Activated CD4-positive, alpha-beta T cell treated with anti-CD3 and anti-CD28 coated beads for 24 hours (primary cell): ENCODE measurements at places on chromosomes 2 and 18.

DNA sequence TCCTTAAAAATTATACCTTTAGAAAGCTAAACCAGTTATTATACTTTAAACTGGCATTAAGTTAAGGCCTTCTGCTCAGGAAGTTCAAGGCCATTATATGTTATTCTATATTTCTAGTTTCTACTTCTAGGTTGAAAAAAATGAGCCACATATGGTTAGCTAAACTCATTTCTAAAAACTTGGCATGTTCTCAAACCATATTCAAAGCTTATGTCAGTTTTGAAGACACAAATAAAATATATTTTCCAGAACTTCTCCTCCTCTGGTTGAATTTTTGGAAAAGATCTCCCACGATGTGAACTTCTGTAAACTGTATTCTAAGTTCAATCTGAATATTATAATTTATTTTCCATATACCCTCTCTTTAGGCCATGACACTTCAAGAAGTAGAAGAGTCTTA lies 103.5 kb downstream of the NYAP2 start:
- no peak for DNase-seq

GRCh38 chr2:127737892-127738291 lies 36.6 kb downstream of the SFT2D3 start:
- no peak for DNase-seq

GRCh38 chr2:20571644-20572215 lies 79.2 kb downstream of the HS1BP3 start:
- DNase-seq, result no peak

DNA sequence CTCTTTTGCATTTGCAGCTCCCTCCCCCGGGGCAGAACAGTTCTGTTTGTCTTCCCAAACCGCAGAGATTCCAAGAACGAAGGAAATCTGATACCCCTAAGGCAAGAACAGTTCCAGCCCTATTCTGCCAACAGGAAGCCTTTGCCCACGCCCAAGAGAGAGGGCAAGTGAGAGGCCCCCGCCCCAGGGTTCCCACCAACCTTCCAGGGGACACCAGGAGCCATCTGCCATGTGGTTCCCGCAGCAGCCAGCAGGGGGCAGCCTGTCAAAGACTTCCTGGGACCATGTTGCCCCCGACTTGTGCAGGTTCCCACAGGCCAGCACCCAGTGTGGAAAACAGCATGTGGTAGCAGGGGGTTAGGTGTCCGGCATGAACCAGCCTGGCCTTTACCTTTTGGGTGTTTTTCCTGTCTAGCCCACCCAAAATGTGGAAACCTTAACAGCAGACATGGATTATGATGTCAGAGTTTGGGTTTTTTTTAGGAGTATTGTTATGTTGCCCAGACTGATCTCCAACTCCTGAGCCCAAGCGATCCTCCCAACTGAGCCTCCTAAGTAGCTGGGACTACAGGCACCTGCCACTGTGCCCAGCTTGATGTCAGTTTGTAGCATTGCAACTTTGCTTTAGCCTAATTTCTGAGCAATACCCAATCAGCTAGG lies 21.7 kb upstream of the EFHD1 start:
- peak; percentile 70 for DNase-seq

DNA sequence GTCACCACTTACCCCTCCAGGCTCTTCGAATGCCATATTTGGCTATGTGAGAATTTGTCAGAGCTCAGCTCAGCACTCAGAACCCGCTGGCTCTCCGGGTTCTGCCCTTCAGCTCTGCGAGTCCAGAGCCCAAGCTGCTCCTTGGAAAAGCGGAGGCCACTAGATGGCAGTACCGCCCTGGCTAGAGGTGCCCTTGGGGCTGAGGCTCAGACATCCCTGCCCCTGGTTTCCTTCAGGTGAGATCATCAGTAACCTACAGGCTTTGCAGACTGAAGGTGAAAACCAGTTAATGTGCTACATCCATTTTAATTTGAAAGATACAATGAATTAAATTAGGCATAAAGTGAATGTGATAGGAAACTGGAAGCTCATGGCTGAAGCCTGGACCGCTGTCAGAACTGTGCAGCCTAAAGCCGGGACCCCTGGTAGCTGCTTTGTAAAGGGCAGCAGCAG lies 285.6 kb downstream of the AGAP1 start:
- peak; percentile 39 for DNase-seq

GRCh38 chr2:72142570-72143440 lies 4.9 kb downstream of the CYP26B1 start:
- DNase-seq, result no peak

- DNase-seq, result no peak
Observed at GRCh38 chr2:187546762-187547333, 7.4 kb downstream of the TFPI start.

- DNase-seq, result no peak
Observed at GRCh38 chr2:47808614-47809013, 25.7 kb downstream of the MSH6 start.

- DNase-seq, result no peak
Observed at GRCh38 chr2:45382744-45383143, 228.3 kb downstream of the SRBD1 start.

GRCh38 chr2:223166983-223167650 lies 115.1 kb downstream of the KCNE4 start:
- no peak for DNase-seq

- DNase-seq, result no peak
Observed at GRCh38 chr18:57775937-57776336, 27.2 kb downstream of the ATP8B1 start.

- DNase-seq, result no peak
Observed at GRCh38 chr2:212770240-212770639, 231.6 kb upstream of the ERBB4 start.

GRCh38 chr2:101277111-101277510 lies 24.4 kb downstream of the CNOT11 start:
- DNase-seq, result no peak

DNA sequence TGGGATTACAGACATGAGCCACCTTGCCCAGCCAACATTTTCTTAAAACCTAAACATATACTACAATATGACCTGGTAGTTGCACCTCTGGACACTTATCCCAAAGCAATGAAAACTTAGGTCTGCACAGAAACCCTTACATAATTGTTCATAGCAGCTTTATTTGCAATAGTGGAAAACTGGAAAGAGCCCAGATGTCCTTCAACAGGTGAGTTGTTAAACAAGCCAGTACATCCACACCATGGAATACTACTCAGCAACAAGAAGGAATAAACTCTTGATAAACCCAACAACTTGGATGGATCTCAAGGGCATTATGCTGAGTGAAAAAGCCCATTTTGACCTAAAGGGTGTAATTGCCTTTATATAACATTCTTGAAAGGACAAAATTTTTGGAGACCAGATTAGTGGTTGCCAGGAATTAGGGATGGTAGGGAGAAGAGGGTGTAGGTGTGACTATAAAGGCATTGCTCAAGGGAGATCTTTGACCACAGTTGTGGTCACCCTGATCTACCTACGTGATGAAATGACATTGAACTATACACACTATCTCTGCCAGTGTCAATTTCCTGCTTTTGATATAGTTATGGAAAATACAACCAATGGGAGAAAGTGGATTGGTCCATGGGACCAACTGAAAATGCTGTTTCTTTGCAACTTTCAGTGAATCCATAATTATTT lies 11.9 kb upstream of the AMMECR1L start:
- DNase-seq, result no peak

- DNase-seq, result no peak
Observed at GRCh38 chr2:73968357-73968937, 16.3 kb upstream of the TET3 start.
